ENCODE measurements at places on chromosomes 4 and X. TPM values are rescaled to one million over a fixed set of nuclear protein-coding genes. Genes with fewer than 3 reads are reported as not detected.

The STATH gene
- not detected for total RNA-seq

The PCDH10 gene
- total RNA-seq = not detected

The CT55 gene
- total RNA-seq = not detected

The REPS2 gene
- total RNA-seq = 1.6 TPM

The PCDH18 gene
- total RNA-seq = not detected

The ZDHHC15 gene
- total RNA-seq = not detected

DNA sequence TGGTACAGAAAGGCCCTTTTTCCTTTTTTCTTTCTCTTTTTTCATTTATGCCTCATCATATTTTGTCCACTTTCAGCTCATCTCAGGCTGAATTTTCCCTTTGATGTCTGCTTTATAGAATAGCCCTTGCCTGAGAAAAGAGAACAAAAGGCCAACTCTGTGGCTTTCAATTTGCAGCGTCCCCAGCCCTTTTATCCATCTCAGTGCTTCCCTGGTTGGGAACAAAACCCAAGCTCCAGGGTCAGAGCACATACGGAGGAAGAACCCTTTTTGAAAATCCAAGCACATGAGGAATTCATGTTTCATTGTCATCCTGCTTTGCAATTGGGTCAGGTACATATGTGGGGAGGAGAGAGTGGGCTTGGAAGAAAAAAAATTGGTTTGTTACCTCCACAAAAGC is 47.5 kb downstream of the TMEM164 start:
- no peaks in the 10 kb centered on the region for H3K27me3 ChIP-seq
- DNase-seq = no peak
- peaks cover 25% of the 10 kb centered on the region for H3K36me3 ChIP-seq
- peaks cover 6% of the 10 kb centered on the region for H3K4me1 ChIP-seq
- H3K27ac ChIP-seq = no peak overlapping the region
- H3K4me3 ChIP-seq = no peak overlapping the region

GRCh38 chr4:187826725-187827124 is 168.8 kb upstream of the ZFP42 start:
- H3K36me3 ChIP-seq = no peaks in the 10 kb centered on the region
- H3K4me1 ChIP-seq = no peaks in the 10 kb centered on the region
- DNase-seq = no peak
- no peak overlapping the region for H3K4me3 ChIP-seq
- H3K27me3 ChIP-seq = no peaks in the 10 kb centered on the region

GRCh38 chrX:93591398-93591797 is 82.0 kb downstream of the NAP1L3 start:
- DNase-seq = no peak
- H3K36me3 ChIP-seq = no peaks in the 10 kb centered on the region
- no peaks in the 10 kb centered on the region for H3K4me1 ChIP-seq
- H3K27me3 ChIP-seq = no peaks in the 10 kb centered on the region

DNA sequence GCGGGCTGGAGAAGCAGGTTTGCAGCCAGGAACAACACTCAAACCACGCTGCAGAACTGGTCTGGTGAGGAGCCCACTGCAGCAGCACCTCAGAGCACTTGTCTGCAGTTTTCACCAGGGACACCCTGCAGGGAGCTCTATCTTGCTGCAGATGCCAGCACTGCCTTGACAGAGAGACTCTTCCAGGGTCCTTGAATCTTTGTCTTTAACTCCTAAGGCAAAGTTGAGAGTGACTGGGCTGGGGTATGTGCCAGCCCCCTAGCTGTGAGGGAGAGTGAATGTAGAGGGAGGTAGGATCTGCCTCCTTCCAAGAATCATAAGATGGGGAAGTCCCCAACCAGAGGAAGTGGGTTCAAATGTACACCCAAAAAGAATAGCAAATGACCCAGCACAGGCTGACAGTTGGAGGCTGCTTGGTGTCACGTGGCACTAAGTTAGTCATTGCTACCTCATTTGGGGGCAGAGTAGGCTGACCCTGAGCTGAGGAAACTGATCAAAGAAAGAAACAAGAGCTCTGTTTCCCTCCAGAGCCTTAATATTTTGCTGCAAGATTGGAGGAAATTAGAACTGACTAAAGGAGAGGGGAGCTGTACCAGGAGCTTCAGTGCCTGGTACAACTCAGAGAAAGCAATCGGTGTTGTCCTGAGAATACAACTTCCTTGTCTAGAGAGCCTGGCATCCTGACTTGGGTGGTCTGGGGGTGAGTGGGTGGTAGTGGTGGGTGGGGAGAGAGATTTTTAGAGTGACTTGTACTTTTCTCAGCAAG is 28.2 kb upstream of the HUWE1 start:
- H3K27me3 ChIP-seq = no peaks in the 10 kb centered on the region
- peak overlapping the region; percentile 79 for H3K4me3 ChIP-seq
- H3K4me1 ChIP-seq = peaks cover 49% of the 10 kb centered on the region
- peak; percentile 16 for DNase-seq
- peak overlapping the region; percentile 96 for H3K27ac ChIP-seq

- H3K4me3 ChIP-seq = no peak overlapping the region
- no peaks in the 10 kb centered on the region for H3K27me3 ChIP-seq
- DNase-seq = no peak
- H3K4me1 ChIP-seq = no peaks in the 10 kb centered on the region
These were observed 242.0 kb downstream of the MAPK10 start for GRCh38 chr4:86117705-86118302.

DNA sequence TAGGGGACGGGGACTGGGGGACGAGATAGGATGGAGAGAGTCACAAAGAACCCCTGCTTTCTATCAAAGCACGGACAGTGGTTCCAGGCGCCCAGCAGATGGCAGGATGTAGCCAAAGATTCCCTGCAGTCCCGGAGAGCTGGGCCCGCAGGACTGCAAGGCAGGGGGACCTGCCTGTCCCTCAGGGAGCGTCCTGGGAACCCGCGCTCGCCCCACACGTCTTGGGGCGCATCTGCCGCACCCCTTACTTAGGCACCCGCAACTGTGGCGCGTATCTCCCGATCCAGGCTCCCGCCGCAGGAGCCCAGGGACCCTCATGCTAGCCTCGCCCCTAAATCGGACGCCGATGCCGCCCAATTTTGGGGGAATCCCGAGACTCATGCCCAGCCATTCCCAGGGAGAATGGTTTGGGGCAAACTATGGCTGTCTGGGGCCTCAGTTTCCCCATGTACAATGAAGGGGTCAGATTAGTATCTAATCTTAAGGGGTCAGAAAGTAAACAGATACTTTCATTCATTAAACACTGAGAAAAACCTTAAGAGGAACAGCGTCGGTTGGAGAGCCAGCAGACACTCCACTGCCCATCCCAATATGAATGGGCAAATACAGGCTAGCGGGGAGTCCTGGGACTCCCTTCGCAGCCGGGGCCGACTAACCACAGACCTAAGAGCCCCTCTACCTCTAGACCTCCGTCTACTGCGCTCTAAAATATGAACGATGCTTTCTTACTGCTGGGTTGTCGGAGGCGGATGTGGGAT is 581 bp upstream of the STK32B start:
- H3K27me3 ChIP-seq = peaks cover 35% of the 10 kb centered on the region
- DNase-seq = no peak
- peaks cover 17% of the 10 kb centered on the region for H3K4me1 ChIP-seq
- H3K4me3 ChIP-seq = peak overlapping the region; percentile 81
- no peak overlapping the region for H3K27ac ChIP-seq

DNA sequence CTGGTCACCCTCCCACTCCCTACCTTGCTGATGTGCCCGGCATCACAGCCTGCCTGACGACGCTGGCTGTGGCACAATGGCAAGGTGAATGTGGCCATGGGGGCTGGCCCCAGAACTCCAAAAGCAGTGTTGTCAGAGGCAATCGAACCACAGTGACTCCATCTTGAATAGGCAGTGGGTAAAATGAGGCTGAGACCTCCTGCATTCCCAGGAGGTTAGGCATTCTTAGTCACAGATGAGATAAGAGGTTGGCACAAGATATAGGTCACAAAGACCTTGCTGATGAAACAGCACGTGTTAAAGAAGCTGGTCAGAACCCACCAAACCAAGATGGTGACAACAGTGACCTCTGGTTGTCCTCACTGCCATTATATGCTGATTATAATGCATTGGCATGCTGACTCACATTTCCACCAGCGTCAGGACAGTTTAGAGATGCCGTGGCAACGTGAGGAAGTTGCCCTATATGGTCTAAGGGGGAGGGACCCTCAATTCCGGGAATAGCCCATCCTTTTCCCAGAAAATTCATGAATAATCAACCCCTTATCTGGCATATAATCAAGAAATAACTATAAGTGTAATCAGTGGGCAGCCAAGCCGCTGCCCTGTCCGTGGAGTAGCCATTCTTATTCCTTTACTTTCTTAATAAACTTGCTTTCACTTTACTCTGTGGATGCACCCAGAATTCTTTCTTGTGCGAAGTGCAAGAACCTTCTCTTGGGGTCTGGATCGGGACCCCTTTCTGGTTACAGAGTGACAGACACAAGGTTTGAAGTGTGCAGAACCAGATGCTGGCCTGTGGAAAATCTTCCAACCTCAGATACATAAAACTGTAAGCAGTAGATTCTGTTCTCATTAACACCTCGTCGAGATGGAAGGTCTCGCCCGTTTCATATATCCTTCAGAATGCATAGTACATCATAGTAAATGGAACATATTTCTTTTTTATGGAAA is 26.8 kb upstream of the CLDN24 start:
- H3K36me3 ChIP-seq = no peaks in the 10 kb centered on the region
- no peaks in the 10 kb centered on the region for H3K4me1 ChIP-seq
- H3K27me3 ChIP-seq = peaks cover 11% of the 10 kb centered on the region
- H3K27ac ChIP-seq = no peak overlapping the region
- H3K4me3 ChIP-seq = no peak overlapping the region

- H3K36me3 ChIP-seq = no peaks in the 10 kb centered on the region
- no peak for DNase-seq
- H3K27me3 ChIP-seq = peaks cover 6% of the 10 kb centered on the region
- no peaks in the 10 kb centered on the region for H3K4me1 ChIP-seq
- H3K27ac ChIP-seq = no peak overlapping the region
These were observed 152.0 kb upstream of the SFRP2 start for GRCh38 chr4:153940916-153941315.

GRCh38 chr4:93996895-93997294 is 168.3 kb downstream of the ATOH1 start:
- H3K36me3 ChIP-seq = no peaks in the 10 kb centered on the region
- no peaks in the 10 kb centered on the region for H3K27me3 ChIP-seq
- H3K27ac ChIP-seq = no peak overlapping the region

- H3K4me1 ChIP-seq = peaks cover 4% of the 10 kb centered on the region
- no peak for DNase-seq
- H3K27ac ChIP-seq = no peak overlapping the region
These were observed 663.2 kb upstream of the HTR2C start for GRCh38 chrX:113920661-113921060.

DNA sequence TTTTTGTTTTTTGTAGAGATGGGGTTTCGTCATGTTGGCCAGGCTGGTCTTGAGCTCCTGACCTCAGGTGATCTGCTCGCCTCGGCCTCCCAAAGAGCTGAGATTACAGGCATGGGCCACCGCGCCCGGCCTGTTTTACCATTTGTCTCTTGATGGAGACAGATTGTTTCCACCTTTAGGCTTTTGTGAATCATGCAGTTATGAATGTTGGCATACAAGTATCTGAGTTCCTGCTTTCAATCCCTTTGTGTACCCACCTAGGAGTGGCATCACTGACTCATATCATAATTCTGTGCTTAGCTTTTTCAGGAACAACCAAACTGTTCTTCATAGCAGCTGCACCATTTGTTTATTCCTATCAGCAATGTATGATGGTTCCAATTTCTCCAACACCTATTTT is 20.2 kb upstream of the MGST2 start:
- H3K36me3 ChIP-seq = no peaks in the 10 kb centered on the region
- no peak overlapping the region for H3K27ac ChIP-seq
- DNase-seq = no peak
- no peak overlapping the region for H3K4me3 ChIP-seq

DNA sequence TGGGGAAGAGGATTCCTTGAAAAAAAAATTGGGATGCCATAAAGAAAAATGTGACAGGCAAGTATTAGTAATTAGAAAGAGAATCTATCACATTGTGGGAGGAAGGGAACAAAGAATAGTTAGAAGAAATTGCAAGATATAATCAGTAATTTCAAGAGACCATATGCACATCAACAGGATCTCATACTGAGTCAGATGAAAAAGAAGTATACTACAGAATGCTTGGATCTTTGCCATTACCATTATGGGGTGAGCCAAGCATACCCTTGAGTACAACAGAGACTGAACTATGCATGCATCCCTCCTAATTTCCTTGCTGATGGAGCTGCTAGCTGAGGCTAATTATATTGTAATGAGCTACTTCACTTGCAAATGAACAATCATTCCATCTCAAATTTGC is 287.6 kb downstream of the PAPSS1 start:
- H3K36me3 ChIP-seq = no peaks in the 10 kb centered on the region
- H3K4me1 ChIP-seq = no peaks in the 10 kb centered on the region
- no peak overlapping the region for H3K27ac ChIP-seq
- H3K4me3 ChIP-seq = no peak overlapping the region
- no peaks in the 10 kb centered on the region for H3K27me3 ChIP-seq
- no peak for DNase-seq

- DNase-seq = no peak
- peaks cover 23% of the 10 kb centered on the region for H3K4me1 ChIP-seq
- H3K36me3 ChIP-seq = no peaks in the 10 kb centered on the region
These were observed 2.5 kb downstream of the ATP11C start for GRCh38 chrX:139930401-139930800.

GRCh38 chr4:168475745-168476144 is 4.5 kb downstream of the DDX60L start:
- no peak overlapping the region for H3K4me3 ChIP-seq
- no peaks in the 10 kb centered on the region for H3K27me3 ChIP-seq
- DNase-seq = no peak
- no peak overlapping the region for H3K27ac ChIP-seq
- H3K4me1 ChIP-seq = peaks cover 28% of the 10 kb centered on the region

- DNase-seq = no peak
- H3K4me1 ChIP-seq = peaks cover 15% of the 10 kb centered on the region
- peak overlapping the region; percentile 63 for H3K4me3 ChIP-seq
These were observed 6.3 kb upstream of the RGS12 start for GRCh38 chr4:3286335-3287175.

GRCh38 chr4:163077680-163078079 is 89.0 kb downstream of the NAF1 start:
- no peaks in the 10 kb centered on the region for H3K36me3 ChIP-seq
- no peak for DNase-seq
- no peak overlapping the region for H3K27ac ChIP-seq
- no peaks in the 10 kb centered on the region for H3K27me3 ChIP-seq
- H3K4me3 ChIP-seq = no peak overlapping the region

DNA sequence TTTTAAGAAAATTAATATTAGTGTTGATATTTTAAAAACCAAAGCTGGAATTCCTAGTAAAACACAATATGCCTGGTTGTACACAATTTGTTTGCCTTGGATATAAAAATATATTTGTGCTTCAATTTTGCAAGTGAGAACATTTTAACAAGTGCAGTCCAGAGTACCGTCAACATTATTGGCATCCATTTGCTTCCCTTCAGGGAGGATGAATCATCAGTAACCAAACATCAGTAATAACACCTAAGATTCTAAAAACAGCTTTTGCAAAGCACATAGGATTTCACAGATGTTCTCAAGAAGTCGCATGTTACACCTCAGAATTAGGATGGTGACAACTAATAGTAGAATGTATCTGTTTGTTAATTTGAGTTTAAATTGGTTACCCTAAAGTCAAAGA is 262.6 kb upstream of the BMP3 start:
- no peaks in the 10 kb centered on the region for H3K27me3 ChIP-seq
- no peaks in the 10 kb centered on the region for H3K4me1 ChIP-seq
- DNase-seq = no peak
- no peak overlapping the region for H3K4me3 ChIP-seq

Measured in activated B cell treated with CpG ODN at 0.5 μM for 24 hours (primary cell).